ENCODE measurements at places on chromosomes 11 and 22.

DNA sequence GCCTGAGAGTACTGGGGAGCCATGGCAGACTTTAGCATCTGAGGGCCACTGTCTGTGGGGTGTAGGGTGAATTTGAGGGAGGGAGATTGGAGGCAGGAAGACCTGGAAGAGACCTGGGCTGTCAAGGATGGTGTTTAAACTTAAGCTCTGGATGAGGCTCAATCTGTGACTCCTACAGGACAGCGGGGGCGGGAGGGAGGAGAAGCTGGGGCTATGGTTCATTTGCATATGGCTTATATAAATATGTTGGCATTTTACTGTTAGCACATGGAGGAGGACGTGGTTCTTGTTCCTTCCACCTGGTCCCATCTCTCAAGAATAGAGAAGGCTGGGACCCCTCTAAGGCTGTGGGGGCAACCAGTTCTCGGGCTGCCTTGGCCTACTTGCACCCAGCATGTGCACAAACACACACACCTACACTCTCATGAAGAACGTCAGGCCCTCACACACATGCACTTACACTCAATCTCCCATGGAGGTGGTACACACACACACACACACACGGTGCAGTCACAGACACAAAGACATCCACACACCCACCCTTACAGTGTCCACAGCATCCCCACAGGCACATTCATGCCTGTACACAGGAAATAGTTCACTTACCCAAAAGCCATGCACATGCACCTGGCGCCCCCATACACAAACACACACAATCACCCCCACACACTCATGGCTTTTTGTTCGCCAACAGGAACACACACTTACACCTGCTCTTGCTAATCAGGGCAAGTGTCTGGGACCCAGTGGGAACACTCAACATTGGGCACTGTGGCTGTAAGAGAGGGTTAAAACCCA lies 81.3 kb downstream of the PDE2A start:
- H3K4me1 ChIP-seq, result peaks cover 9% of the 10 kb centered on the region
- H3K27ac ChIP-seq, result no peak overlapping the region
- H3K27me3 ChIP-seq, result no peaks in the 10 kb centered on the region
- DNase-seq, result no peak
- H3K36me3 ChIP-seq, result no peaks in the 10 kb centered on the region

- DNase-seq, result no peak
- peaks cover 12% of the 10 kb centered on the region for H3K4me1 ChIP-seq
- H3K27me3 ChIP-seq, result no peaks in the 10 kb centered on the region
- H3K4me3 ChIP-seq, result no peak overlapping the region
- peaks cover 3% of the 10 kb centered on the region for H3K36me3 ChIP-seq
Measured at GRCh38 chr11:43366677-43367076, 8.0 kb downstream of the TTC17 start.

GRCh38 chr11:128422576-128423370 lies 164.6 kb downstream of the ETS1 start:
- H3K36me3 ChIP-seq, result no peaks in the 10 kb centered on the region
- no peaks in the 10 kb centered on the region for H3K4me1 ChIP-seq
- no peaks in the 10 kb centered on the region for H3K27me3 ChIP-seq

GRCh38 chr11:38927993-38928392 lies 2330.0 kb upstream of the RAG2 start:
- H3K4me3 ChIP-seq, result no peak overlapping the region
- no peaks in the 10 kb centered on the region for H3K36me3 ChIP-seq
- no peak for DNase-seq
- H3K4me1 ChIP-seq, result no peaks in the 10 kb centered on the region
- H3K27ac ChIP-seq, result no peak overlapping the region

- no peak overlapping the region for H3K4me3 ChIP-seq
- no peaks in the 10 kb centered on the region for H3K27me3 ChIP-seq
- H3K4me1 ChIP-seq, result no peaks in the 10 kb centered on the region
- H3K36me3 ChIP-seq, result peaks cover 17% of the 10 kb centered on the region
Measured at GRCh38 chr11:110261195-110262071, 35.0 kb downstream of the RDX start.

DNA sequence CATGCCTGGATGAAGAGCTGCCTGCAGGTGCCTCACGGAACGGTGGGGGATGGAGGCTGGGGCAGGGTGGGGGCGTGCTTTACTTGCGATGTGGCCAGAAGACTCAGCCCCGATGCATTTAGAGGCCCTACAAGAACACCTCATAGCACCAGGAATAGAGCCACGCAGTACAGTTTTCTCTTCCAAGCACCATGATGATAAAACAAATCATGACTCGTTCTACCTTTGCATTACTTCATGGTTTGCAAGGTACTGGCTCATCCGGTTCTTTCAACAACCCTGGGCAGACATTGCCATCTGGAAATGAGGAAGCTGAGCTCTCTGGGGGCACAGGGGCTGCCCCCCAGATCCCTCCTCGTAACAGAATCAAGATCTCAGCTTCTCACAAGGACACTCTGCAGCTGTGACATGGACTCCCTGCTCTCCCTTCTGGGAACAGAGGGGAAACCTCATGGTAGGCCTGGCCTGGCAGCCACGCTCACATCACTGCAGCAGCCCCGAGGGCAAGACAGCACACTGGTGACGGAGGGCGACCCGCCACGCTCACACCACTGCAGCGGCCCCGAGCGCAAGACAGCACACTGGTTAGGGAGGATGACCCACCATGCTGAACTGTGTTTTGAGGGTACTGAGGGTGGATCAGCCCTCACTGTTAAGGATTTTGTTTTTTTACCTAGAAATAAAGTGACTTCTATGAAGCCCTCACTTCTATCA lies 46.9 kb downstream of the PHF21B start:
- no peak for DNase-seq
- H3K4me1 ChIP-seq, result no peaks in the 10 kb centered on the region
- no peaks in the 10 kb centered on the region for H3K36me3 ChIP-seq
- no peak overlapping the region for H3K27ac ChIP-seq
- no peak overlapping the region for H3K4me3 ChIP-seq

- H3K36me3 ChIP-seq, result no peaks in the 10 kb centered on the region
- no peak overlapping the region for H3K27ac ChIP-seq
- H3K27me3 ChIP-seq, result no peaks in the 10 kb centered on the region
- H3K4me3 ChIP-seq, result no peak overlapping the region
- no peak for DNase-seq
Measured at GRCh38 chr11:78414321-78415051, 3.1 kb downstream of the GAB2 start.

Data from liver (tissue), 10 donors.